ENCODE measurements at places on chromosomes 2 and 18. TPM values are rescaled to one million over a fixed set of nuclear protein-coding genes. Genes with fewer than 3 reads are reported as not detected.
A peak's percentile ranks its signal among the peaks of the same experiment; 100 is the strongest.

The QPCT gene
- 0.56 TPM for total RNA-seq

The TMEM17 gene
- 0.14 TPM for total RNA-seq

The MRPL53 gene
- total RNA-seq, result 111 TPM

The APLF gene
- total RNA-seq, result 2.9 TPM

- H3K27me3 ChIP-seq, result no peaks in the 10 kb centered on the region
- H3K4me1 ChIP-seq, result peaks cover 18% of the 10 kb centered on the region
- DNase-seq, result no peak
- no peak overlapping the region for H3K4me3 ChIP-seq
- no peaks in the 10 kb centered on the region for H3K36me3 ChIP-seq
Measured at GRCh38 chr2:46077522-46078107, 219.6 kb upstream of the EPAS1 start.

DNA sequence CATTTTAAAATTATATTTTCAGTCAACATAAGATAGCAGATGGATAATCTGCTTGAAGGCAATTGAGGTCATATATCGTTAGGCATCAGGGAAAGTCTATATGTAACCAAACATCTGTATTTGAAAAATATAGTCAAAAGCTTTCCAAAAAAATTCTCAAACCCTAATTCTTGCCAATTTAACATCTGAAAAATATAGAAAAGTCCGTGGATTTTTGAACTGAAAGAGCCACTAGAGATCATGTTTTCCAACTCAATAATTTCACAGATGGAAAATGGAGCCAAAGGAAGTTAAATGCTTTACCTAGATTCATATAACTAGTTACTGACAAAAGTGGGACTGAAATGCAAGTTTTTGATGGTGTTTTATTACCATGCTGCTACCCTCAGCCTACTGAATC lies 185.1 kb upstream of the ZNF804A start:
- H3K4me1 ChIP-seq, result no peaks in the 10 kb centered on the region
- no peaks in the 10 kb centered on the region for H3K36me3 ChIP-seq

GRCh38 chr18:44423814-44424644 lies 256.7 kb upstream of the SETBP1 start:
- no peak for DNase-seq
- H3K4me3 ChIP-seq, result no peak overlapping the region
- H3K4me1 ChIP-seq, result no peaks in the 10 kb centered on the region
- H3K36me3 ChIP-seq, result no peaks in the 10 kb centered on the region
- H3K27me3 ChIP-seq, result no peaks in the 10 kb centered on the region
- H3K27ac ChIP-seq, result no peak overlapping the region

- H3K27ac ChIP-seq, result no peak overlapping the region
- no peak for DNase-seq
- H3K4me1 ChIP-seq, result no peaks in the 10 kb centered on the region
- H3K4me3 ChIP-seq, result no peak overlapping the region
Measured at GRCh38 chr2:239532859-239533258, 132.0 kb upstream of the HDAC4 start.

DNA sequence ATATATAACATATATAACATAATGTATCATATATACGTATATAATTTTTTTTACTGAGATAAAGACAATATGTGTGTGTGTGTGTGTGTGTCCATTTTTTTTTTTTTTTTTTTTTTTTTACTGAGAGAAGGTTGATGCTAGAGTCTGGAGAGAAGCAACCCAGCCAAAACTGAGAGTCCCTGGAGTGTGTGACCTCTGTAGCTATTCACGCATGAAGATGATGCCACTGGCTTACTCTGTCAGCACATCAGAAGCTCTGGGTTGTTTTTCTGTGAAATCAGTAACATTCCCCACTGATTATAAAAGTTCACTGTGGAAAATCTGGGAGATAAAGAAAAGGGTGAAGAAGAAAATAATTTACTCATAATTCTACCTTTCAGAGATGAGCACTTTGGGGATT lies 27.2 kb downstream of the CCDC195 start:
- no peak overlapping the region for H3K4me3 ChIP-seq
- no peaks in the 10 kb centered on the region for H3K36me3 ChIP-seq

DNA sequence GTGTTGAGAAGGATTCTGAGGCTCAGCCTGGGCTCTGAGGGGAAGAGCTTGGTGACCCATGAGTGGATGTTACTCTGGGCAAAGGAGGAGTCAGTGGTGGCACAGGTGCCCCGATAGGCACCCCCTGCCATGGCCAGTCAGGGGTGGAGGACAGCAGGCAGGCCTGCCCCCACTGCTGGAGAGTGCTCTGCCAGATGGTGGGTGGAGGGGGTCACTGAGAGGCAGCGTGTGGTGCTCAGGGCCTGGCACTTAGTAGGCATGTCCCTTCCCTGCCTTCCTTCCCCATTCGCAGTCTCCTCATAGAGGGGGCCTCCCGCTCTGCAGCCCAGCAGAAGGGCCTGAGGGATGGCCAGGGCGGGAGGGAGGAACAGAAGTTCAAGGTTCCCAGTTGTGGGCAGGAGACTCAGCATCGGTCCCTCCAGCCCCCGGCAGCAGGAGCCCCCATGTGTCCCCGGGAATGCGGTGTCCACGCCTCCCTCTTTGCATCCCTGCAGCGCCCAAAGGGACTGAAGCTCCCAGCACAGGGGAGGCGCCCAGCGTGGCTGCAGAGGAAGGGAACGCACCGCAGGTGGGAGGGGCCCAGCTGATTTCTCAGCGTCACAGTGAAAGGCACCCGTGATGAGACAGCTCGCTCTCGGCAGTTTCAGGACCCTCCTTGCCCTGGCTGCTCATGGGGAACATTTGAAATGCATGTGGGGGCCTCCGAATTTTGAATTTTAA lies 5.7 kb upstream of the SNED1 start:
- no peak overlapping the region for H3K4me3 ChIP-seq
- H3K36me3 ChIP-seq, result no peaks in the 10 kb centered on the region
- DNase-seq, result peak; percentile 30
- peaks cover 3% of the 10 kb centered on the region for H3K4me1 ChIP-seq
- H3K27me3 ChIP-seq, result peaks cover 6% of the 10 kb centered on the region

DNA sequence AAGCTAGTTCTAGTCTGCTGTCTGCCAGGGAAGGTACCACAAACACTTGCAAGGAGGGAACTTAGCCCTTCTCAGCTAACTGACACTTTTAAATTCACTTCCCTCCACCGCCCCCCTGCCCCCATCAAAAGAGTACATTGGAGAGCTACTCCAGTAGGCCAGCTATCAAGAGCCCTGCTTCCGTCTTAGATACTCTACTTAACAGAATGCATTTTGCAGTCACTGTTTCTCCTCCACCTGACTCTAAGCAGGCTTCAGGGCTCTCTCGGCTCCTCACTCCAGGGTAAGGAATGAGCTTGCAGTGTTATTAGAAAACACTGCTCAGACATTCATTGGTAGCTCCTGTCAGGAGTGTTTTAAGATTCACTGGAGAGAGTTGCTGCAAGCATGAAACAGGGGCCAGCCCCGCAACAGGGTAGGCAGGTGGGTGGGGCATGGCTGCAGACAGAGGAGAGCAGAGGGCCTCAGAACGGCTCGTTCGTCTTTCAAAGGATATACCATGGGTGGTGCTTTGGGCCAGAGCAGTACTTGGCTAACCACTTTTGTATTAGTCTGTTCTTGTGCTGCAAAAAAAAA lies 35.3 kb upstream of the PDCL3 start:
- no peaks in the 10 kb centered on the region for H3K36me3 ChIP-seq
- H3K4me3 ChIP-seq, result no peak overlapping the region
- H3K27me3 ChIP-seq, result peaks cover 4% of the 10 kb centered on the region
- H3K4me1 ChIP-seq, result no peaks in the 10 kb centered on the region
- H3K27ac ChIP-seq, result no peak overlapping the region

DNA sequence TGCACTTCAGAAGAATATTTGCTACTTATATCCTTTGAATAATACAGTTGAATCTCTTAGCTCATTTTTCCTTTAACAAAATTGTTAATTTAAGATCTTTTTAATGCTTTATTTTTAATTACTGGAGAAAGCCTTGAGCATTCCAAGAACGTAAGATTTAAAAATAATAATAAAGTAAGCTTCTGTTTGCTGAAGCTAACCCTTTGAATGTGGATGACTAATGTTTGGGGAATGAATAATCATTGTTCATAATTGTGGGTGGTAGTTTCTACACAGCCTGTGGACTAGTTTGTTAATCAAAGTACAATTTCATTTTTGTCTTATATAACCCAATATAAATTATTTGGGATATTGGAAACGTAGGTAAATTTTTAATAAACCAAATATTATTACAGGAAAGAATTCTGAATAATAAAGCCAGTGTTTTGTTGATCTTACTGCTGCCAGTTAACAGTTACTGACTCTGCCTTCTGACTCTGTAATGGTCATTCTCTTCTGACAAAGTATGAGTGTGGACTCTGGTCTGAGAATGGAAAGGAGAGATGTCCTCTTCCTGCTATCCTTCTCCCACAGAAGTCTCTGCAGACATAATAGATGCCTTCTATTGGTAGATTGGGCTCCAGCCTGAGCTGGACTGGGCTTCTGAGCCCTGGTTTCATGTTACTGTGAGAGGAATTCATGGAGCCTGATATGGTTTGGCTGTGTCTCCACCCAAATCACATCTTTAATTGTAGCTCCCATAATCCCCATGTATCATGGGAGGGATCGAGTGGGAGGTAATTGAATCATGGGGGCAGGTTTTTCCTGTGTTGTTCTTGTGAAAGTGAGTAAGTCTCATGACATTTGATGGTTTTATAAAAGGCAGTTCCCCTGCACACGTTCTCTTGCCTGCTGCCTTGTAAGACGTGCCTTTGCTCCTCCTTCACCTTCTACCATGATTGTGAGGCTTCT lies 292.7 kb upstream of the SLC39A10 start:
- H3K4me3 ChIP-seq, result no peak overlapping the region
- H3K36me3 ChIP-seq, result peaks cover 3% of the 10 kb centered on the region
- no peaks in the 10 kb centered on the region for H3K27me3 ChIP-seq
- peak; percentile 11 for DNase-seq
- peaks cover 19% of the 10 kb centered on the region for H3K4me1 ChIP-seq

DNA sequence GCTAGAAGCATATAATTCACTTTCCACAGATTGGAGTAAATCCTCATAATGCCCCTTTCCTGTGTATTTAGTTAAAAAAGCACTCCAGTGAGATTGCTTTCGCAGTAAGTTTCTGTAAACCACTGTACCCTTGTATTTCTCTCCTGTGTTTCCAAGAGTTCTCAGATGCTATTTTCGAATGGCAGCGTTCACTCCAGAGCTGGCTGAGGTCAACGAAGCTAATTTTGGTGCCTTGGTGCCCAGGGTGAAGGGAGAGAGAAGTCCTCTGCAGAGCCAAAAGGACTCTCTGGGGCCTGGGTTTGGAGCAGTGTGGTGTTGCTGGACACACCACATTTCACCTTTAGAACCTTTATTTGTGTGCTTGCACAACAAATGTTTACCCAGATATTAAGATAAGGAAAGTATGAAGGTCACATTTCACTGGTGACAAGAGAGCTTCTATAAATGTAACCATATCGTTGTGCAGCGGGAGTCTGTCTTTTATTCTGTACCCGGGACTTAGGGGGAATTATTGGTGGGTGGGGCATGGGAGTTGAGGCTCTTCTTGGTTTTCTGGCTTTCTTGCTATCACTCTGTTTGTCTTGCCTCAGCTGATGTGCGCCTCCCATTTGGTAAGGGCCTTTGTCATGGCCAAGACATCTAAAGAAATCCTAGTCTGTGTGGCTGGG lies 9.9 kb downstream of the EPAS1 start:
- H3K4me1 ChIP-seq, result peaks cover 27% of the 10 kb centered on the region
- H3K27ac ChIP-seq, result no peak overlapping the region
- no peaks in the 10 kb centered on the region for H3K36me3 ChIP-seq

DNA sequence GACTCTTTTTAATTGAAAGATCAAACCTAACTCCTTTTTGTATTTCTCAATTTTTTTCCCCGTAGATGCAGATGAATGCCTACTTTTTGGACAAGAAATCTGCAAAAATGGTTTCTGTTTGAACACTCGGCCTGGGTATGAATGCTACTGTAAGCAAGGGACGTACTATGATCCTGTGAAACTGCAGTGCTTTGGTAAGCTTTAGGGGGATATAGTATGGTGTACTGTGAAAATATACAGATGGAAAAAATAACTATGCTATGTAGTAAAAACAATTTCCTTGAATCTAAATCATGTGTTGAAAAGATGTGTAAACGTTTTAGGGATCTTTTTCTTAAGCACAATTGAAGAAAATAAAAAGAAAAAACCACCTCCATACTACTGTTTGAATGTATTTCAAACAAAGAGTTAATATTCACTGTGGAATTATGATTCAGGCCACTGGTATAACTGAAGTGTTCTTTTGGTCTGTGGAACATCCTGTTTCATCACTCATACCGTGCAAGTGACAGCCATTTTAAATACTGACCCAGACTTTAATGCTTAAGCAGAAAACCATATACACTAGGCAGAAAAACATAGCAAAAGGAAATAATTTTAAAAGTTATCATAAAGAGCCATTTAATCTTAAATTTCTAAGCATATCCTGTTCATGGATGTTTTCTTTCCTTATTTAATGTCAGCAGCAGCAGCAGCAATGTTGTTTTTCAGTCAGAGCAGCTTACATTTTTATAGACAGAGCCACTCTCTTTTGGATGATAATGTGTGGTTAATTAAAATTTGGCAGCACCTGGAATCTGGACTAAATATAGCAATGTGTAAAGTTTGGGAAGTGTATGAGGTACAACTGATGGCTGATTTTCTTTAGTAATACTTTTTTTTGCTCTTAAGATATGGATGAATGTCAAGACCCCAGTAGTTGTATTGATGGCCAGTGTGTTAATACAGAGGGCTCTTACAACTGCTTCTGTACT lies 112.8 kb upstream of the RASGRP3 start:
- H3K4me3 ChIP-seq, result no peak overlapping the region
- no peaks in the 10 kb centered on the region for H3K36me3 ChIP-seq
- H3K27me3 ChIP-seq, result peaks cover 2% of the 10 kb centered on the region
- no peak overlapping the region for H3K27ac ChIP-seq
- H3K4me1 ChIP-seq, result no peaks in the 10 kb centered on the region
- no peak for DNase-seq

GRCh38 chr2:26585100-26585499 lies 56.1 kb downstream of the CIB4 start:
- no peak overlapping the region for H3K27ac ChIP-seq
- peaks cover 10% of the 10 kb centered on the region for H3K27me3 ChIP-seq
- H3K36me3 ChIP-seq, result no peaks in the 10 kb centered on the region

DNA sequence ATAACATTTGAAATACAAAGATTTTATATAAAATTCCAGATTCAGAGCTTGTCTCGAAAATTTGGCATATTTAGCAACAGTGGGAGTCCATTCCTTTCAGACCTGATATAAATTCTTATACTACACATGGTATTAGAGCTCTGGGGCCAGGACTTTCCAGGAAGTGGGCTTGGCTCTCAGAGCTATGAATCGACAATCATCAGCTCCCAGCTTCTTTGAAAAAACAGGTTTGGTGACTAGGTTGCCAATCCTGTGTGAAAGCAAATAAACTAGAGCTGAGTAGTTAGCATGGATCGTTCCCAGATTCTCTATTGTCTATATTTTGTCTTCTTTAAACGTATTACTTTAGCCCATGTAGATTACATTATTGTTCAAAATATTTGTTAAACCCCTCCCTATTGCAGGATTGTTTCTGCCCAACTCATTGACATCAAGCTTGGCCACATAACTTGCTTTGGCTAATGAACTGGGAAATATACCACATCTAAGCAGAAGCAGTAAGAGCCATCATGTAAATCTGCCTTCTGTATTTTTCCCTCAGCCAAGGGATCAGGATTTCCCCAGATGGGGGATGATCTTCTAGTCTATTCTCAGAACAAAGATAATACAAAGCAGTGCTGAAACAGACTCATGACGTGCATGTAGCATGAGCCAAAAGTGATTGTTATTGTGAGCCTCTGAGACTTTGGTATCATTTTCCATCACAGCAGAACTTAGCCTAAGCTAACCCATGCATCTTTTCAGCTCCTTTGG lies 105.4 kb downstream of the KCNH7 start:
- no peak for DNase-seq
- no peaks in the 10 kb centered on the region for H3K27me3 ChIP-seq
- H3K4me3 ChIP-seq, result no peak overlapping the region
- no peaks in the 10 kb centered on the region for H3K36me3 ChIP-seq
- H3K27ac ChIP-seq, result no peak overlapping the region

- DNase-seq, result no peak
- H3K4me3 ChIP-seq, result no peak overlapping the region
- H3K4me1 ChIP-seq, result peaks cover 14% of the 10 kb centered on the region
Measured at GRCh38 chr2:145412155-145412554, 892.2 kb upstream of the ZEB2 start.

All from activated CD8-positive, alpha-beta T cell treated with anti-CD3 and anti-CD28 coated beads for 36 hours (primary cell).